GM23248 (cell line): ENCODE measurements at places on chromosomes 1 and 21.

DNA sequence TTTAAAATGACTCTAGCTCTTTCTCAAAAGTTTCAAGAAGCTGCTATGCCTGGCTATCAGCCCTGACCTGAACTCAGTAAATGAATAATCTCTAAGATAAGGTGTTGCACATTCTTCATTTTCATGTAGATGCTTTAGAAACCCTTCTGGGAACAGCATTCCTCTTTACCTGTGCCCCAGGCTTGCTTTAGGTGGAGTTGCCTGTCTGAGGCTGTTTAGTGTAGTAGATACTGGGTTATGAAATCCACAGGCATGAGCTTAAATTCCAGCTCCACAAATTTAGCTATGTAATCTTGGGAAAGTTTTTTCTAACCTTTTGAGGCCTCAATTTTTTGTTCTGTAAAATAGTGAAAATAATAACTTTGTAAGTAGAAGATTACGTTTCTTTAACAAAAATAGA, 41.6 kb downstream of the ATP6V1G3 start:
- peak; percentile 47 for DNase-seq

- DNase-seq, result peak; percentile 67
Measured at GRCh38 chr21:34986561-34987500, 62.3 kb downstream of the RUNX1 start.

- DNase-seq, result no peak
Measured at GRCh38 chr1:167701510-167701909, 20.3 kb upstream of the MPZL1 start.

DNA sequence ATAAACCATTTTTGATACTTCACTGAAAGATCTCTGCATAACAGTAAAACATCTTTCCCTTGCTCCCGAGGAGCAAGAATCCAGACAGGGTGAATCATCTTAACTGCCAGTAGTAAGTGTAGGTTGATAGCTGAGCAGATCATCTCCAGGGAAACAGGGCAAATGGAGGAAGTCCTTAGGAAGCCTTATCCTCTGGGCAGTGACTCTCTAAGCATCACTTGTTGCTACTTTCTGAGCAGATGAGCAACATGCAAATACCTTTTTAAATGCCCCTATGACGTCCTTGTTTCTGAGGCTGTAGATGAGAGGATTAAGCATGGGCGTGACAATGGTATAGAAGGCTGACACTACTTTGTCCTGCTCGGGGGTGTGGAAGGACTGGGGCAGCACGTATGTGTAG, 8.9 kb downstream of the OR2T11 start:
- no peak for DNase-seq

- no peak for DNase-seq
Measured at GRCh38 chr1:153390938-153391710, at the start of gene S100A8. S100A8 (minus strand) TSS chr1:153391073; CDS start chr1:153390535, 538 bp downstream.
